ENCODE measurements at places on chromosomes 11 and 22.

GRCh38 chr11:94781837-94782236 is 13.7 kb downstream of the AMOTL1 start:
- DNase-seq, result no peak

GRCh38 chr11:122258446-122259194 is 142.6 kb upstream of the BLID start:
- DNase-seq, result no peak

- no peak for DNase-seq
Observed at GRCh38 chr11:2098691-2099515, 40.3 kb downstream of the IGF2 start.

DNA sequence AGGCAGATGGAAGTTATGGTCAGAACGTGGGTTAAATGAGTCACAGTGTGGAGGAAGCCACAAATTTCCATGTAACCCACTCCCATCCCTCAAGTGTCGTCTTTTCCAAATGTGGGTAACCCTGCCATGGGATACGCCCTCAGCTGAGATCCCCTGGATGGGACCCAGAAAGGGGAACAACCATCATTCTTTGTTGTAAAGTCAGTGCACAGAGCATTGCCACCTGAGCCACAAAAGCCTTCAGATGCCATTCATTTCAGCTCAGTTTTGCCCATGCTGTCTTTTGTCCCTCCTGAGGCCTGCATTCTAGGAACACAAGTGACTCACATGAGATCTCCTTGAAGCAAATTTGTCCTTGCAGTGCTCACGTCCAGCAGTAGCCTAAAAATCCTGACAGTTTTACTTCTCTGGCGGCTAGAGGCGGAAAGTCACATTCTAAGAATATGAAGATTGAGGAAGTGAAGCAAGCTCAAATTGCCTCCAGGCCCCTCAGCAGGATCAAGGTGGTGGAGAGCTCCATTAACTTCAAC is 30.6 kb downstream of the MMP13 start:
- DNase-seq, result no peak

DNA sequence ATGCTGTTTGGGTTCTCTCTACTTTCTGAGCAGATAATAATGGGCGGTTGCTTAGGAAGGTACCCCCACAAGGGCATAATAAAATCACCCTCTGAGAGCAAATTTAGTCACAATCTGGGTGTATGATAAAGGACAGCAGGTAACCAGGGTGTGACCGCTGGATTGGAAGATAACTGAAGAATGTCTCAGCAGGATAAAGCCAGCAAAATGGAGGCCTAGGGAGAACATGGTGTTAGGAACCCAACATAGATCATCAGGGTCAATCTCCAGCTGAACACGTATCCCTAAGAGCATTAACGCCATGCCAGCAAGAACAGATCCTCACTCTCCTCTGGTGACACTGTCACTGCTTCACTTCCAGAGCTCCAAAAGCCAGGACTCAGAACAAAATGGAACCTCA is 64.5 kb upstream of the SCUBE2 start:
- DNase-seq, result no peak

DNA sequence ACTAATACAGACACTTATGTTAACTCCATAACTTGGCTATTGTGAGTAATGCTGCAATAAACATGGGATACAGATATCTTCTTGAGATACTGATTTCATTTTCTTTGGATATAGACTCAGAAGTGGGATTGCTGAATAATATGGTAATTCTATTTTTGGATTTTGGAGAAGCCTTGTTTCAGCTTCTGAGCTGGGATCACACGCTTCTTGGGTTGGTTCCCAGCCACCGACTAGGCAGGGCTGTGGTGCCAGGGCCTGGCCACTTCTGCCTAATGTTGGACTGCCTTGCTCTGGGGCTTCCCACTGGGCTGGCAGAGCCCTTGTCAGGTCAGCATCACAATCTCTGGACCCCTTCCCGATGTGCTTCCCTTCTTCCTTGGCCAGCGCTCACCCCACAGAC is 14.0 kb upstream of the MCHR1 start:
- DNase-seq, result no peak

DNA sequence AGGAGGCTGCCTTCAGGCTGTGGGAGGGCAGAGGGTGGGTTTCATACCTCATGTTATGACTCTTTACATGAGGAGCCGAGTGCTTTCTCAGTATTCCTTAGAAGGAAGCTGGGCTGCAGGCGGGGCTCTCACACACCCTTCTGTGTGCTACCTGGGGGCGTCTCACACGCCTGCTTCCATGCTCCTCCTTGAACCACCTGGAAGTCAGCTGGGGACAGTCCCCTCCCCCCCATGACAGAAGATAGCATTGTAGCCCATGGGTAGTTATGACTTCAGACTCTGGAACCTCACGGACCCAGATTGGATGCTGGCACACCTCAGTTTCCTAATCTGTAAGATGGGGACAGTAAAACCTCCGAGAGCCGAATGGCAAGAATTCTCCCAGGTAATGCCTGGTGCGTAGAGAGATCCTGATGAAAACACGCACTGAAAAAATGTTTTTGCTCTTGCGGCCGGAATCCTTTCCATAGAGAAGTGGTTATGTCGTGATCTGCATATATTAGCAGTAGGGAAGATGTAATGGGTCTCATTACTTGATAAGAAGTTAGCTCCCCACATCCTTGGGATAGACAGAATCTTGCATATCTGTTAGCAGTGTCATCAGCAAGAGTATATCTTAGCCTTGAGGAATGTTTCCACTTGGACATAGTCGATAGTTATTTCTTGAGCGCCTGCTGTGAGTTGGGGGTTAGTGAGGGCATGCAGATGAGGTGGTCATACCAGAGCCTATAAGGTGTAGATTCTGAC is 4.9 kb downstream of the DAGLA start:
- no peak for DNase-seq

DNA sequence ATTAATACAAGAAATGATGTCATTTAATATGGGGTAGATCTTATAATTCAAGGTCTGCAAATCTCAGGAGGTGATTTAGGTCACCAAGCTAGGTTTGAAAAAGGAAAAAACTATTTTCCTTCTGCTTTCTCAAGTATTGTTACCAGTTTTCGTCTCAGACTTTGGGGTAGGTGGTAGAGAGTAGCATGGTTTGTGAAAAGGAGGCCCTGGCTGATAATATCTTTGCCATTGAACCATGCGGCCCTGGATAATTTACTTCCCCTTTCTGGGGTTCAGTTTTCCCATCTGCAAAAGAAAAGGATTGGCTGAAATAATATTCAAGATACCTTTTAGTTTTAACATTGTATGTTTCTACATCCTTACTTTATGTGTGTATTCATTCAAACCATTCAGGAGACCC is 92.1 kb downstream of the WNT11 start:
- DNase-seq, result no peak

GRCh38 chr22:39674536-39674935 is 104.0 kb downstream of the CACNA1I start:
- DNase-seq, result no peak

DNA sequence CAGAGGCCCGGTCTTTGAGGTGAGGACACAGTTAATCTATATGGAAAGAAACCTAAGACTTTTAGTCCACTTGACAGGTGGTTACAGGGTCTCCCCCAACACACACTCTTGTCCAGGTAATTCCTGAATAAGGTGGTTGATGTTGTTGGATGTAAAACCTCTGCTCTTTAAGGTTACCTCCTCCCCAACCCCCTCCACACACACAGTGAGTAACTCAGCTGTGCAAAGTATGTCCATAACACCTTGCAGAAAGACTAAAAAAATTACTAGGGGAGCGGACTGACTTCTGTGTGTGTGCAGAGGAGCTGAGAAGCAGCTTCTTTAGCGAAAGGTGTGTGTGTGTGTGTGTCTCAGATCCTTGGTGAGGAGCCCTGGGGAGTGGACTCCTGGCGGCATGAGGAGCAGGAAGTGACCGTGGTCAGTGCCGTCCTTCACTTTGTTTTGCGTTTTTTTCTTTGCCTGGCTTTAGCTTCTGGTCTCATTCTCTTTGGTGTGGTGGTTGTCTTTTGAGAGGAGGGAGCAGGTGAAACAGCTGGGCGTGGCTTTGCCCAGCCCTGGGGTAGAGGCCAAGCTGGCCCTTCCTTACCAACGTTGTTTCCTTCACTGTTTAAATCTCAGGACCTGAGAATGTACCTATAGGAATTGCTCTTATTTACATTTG is 1.7 kb downstream of the ZBED4 start:
- no peak for DNase-seq

DNA sequence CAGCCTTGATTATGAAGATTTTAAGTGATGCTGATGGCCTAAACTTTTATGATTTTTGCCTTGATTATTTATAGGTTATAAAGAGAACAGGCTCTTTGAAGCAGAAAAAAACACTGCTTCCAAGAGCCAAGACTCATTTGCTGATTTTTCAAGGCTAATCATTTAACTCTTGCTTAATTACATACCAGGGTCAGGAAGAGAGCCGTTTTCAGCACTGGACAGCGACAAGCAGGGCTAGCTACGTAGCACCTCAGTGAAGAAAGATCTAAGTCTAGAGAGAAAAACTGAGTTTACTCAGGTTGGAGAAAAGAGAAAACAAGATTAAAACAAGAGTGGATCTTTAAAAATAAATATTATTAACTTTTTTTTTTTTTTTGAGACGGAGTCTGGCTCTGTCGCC is 615.4 kb upstream of the B3GAT1 start:
- no peak for DNase-seq

GRCh38 chr11:15944460-15944859 is 411.9 kb downstream of the SOX6 start:
- no peak for DNase-seq

GRCh38 chr11:110295086-110295485 is 1.3 kb downstream of the RDX start:
- no peak for DNase-seq

DNA sequence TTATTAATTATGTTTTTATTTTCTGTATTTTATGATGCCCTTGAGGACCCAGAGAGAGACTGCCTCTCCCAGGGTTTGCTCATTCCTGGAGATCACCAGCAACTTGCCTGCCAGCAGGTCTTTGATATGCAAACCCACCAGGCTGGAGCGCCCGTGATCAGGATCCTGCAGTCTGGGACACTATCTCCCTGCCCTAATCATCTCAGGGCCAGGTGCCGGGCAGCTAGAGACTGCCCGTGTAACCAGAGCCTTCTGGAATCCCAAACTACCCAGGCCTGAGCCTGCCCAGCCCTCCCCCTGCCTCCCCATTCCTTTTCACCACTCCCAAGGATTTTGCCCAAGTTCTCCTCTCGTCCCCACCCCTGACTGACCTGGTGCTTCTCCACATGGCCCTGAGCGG is 52.2 kb upstream of the B3GAT1 start:
- no peak for DNase-seq

DNA sequence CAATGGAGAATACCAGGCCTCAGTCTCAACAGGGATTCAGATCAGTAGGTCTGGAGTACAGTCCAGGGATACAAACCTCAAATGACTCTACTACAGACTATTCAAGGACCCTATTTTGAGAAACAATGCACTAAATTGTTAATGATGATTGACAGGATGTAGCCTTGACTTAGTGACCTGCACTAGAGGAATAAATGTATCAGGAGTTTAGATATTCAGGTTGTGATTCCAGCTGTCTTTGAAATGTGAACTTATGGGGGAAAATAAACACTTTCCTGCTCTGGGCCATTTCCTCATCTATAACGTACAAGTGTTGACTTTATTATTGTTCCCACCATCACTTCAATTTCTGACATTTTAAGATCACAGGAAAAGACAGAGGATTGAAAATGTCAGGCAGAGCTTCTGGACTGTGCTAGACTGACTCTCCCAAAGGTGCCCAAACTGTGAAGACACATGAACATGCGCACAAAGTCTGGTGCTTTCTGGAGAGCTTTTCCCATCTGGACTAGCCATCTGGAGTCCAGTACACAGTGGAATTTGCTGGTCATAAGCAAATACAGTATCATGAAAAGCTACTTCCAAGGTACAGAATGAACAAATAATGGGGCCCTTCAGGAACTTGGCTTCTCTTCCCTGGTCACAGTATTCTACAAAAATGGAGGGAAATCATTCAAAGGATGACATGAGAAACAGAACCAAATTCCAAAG is 110.4 kb downstream of the USP35 start:
- DNase-seq, result no peak

- DNase-seq, result no peak
Observed at GRCh38 chr11:88619656-88620385, 282.3 kb upstream of the CTSC start.

GRCh38 chr11:63635762-63636465 is 21.7 kb upstream of the PLAAT3 start:
- DNase-seq, result peak; percentile 26

DNA sequence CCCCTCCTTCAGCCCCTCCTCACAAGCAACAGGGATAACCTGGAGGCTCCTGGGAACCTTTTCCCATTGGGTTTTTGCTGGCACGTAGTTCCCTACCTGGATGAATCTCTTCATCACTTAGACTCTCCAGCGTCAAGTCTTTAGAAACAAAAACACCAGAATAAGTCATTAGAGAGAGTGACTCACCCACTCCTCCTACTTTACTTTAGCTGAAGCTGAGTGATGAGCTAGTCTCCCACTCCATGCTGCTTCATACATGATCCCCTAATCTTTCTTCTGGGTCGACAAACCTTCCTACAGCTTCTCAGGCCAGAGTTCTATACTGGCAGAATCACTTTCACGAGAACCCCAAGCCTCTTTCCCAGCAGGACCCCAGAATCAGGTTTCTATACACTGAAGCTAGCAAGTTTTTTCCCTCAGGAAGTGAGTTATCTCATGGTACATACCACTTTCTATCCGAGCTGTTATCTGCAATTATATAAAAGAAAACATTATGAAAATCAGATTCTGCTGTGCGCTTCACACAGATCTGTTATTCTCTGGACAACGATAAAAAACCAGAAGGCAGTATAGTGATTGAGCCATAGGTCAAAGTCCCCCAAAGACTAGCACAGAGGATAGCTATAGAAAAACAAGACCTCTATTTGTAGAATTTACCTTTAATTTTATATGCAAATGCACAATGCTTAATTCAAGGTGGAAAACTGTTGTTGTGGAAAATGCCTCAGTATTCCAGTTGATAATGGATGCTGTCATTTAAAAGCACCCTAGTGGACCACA is 18.7 kb downstream of the DRICH1 start:
- no peak for DNase-seq

DNA sequence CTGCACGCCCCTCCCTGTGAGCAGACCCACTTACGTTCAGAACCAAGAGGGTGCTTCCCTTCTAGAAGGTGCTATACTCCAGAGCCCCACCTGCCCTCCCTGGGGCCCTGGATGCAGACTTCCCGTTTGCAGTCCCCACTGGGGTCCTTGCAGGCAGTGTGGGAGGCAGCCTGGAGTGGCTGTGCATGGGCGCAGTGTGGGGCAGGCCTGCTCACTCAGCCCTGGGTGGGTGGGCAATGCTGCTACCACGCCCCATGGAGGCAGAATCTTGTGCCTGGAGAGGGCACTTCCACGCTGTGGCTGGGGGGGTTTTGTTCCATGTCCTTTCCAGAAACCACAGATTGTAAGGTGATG is 116.2 kb downstream of the KCNQ1OT1 start:
- DNase-seq, result no peak

DNA sequence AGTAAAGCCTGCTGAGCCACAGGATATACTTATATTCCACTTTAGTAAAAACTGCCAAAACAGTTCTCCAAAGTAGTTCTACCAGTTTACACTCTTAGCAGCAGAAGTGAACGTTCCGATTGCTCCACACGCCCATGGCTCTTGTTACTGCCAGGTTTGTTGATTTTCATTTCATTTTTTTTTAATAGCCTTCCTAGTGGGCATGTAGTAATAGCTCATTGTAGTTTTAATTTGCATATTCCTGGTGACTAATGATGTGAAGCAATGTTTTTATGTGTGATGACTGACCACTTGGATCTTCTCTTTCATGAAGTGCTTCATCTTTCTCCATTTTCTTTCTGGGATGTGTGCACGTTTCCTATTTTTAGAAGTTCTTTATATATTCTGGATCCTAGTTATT is 4.8 kb upstream of the C11orf97 start:
- DNase-seq, result no peak

GRCh38 chr11:69977951-69978350 is 100.2 kb upstream of the ANO1 start:
- no peak for DNase-seq
